NCI-H1048 (cell line): ENCODE measurements at places on chromosomes 7 and 10.

- no peak for DNase-seq
These were observed 5.2 kb downstream of the LAT2 start for GRCh38 chr7:74214816-74215630.

DNA sequence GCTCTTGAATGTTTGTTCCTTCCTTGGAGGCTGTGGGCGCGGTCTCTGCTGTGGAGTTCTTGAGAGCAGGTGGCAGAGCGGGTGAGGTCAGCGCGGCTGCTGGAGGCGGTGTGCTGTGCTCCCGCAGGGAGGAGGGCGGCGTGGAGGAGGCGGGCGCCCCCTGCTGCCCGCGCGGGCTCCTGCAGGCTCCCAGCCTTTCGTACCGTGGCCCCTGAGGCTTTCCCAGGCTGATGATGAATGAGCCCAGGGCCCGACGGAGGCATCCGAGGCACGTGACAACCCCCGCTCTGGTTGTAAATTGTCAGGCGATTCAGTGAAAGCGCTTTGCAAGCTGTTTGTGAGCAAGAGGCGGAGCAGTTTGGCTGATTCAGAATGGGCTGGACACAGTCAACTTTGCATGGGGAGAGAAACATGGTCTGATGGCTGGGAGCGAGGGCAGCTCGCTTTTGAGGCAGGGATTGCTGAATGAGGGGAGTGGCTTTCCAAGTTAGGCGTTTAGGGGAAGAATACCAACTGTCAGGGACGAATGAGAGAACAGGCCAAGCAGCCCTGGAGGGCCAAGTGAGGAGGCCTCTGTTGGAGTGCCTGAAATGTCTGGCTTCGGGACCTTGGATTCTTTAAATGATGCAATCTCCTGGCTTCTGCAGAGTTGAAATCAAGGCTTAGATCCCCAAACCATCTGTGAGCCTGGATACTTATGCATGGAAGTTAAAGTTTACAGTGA, 46.6 kb downstream of the CDHR3 start:
- DNase-seq = peak; percentile 24

GRCh38 chr7:51253157-51253556, 63.5 kb downstream of the COBL start:
- DNase-seq = no peak

DNA sequence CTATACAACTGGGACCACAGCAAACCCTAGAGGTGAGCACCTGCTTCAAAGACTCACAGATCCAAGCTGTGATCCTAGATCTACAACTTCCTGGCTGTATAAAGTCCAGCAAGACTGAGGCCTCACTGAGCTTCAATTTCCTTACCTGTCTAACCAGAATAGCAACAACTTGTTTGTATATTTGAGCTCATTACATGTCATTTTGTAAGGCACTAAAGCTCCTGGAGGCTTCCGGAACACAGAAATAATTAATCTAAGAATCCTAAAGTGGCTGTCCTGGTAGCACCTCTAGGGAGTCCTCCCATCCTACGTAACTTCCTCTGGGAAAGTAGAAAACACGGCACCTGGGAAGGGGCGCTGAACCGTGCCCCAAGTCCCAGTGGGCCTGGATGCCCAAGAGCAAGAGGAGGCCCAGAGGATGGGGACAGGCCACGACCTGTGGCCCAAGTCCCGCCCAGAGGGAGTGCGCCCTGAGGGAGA, 39.4 kb downstream of the HK1 start:
- DNase-seq = no peak

GRCh38 chr10:114548662-114549061, 109.4 kb downstream of the ABLIM1 start:
- DNase-seq = no peak

GRCh38 chr7:135215698-135216097, 4.4 kb upstream of the WDR91 start:
- DNase-seq = no peak

GRCh38 chr7:149414745-149415390, 46.0 kb downstream of the ZNF777 start:
- DNase-seq = no peak

DNA sequence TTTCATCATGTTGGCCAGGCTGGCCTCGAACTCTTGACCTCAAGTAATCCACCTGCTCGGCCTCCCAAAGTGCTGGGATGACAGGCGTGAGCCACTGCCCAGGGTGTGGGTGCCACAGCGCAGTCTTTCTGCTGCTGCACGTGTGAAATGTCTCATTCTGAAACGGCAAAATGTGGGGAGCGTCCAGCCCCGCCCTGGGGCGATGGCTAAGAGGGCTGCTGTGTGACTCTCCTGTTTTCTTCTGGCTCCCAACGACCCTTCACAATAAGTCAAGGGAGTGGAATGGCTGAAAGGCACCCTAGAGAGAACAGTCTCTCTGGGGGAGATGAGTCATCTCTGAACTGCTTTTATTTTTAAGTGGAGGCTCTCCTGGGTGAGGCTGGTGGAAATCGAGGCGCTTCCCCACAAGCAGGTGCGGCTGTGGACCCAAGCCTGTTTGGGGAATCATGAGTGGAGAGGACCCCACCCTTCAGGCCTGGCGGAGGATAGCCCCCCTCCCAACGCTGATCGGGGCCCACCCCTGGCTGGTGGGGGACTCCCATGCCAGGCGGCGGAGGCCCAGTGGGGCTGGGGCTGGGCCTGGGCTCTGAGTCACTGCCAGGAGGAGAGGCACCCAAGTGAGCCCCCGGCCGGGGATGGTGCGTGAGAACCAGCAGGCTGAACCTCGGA, 18.0 kb downstream of the ADAP1 start:
- DNase-seq = no peak

- DNase-seq = no peak
These were observed 362.7 kb downstream of the REEP3 start for GRCh38 chr10:63883861-63884260.

GRCh38 chr10:19917751-19918478, 101.7 kb downstream of the PLXDC2 start:
- no peak for DNase-seq

DNA sequence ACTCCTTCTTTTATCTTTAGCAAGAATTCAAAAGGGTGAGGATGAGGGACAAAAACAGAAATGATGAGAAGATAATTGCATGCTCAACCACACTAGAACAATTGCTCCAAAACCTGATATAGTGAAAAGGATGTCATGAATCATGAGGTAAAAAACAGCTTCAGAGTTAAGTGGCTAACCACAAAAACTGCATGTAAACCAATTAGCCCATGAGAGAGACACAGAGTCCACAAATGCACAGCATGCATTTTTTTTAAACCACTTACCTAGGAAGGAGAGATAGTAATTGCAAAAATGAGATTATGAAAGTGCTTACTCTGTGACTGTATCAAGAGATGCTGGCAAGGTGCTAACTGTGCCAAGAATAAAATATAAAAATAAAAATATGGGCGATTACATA, 132.9 kb downstream of the MBL2 start:
- DNase-seq = no peak

- DNase-seq = no peak
These were observed 68.8 kb downstream of the OSBPL3 start for GRCh38 chr7:24911213-24911603.

- DNase-seq = peak; percentile 76
These were observed 15.4 kb upstream of the FKBP9 start for GRCh38 chr7:32941681-32942414.

GRCh38 chr10:1485357-1485756, 252.0 kb downstream of the ADARB2 start:
- DNase-seq = no peak

GRCh38 chr7:13042605-13043236, 355.3 kb downstream of the ARL4A start:
- no peak for DNase-seq

- DNase-seq = no peak
These were observed 350.5 kb upstream of the NPSR1 start for GRCh38 chr7:34307540-34307939.
